Substantia nigra (tissue), 51 donors: ENCODE measurements at places on chromosomes 13 and 19.

DNA sequence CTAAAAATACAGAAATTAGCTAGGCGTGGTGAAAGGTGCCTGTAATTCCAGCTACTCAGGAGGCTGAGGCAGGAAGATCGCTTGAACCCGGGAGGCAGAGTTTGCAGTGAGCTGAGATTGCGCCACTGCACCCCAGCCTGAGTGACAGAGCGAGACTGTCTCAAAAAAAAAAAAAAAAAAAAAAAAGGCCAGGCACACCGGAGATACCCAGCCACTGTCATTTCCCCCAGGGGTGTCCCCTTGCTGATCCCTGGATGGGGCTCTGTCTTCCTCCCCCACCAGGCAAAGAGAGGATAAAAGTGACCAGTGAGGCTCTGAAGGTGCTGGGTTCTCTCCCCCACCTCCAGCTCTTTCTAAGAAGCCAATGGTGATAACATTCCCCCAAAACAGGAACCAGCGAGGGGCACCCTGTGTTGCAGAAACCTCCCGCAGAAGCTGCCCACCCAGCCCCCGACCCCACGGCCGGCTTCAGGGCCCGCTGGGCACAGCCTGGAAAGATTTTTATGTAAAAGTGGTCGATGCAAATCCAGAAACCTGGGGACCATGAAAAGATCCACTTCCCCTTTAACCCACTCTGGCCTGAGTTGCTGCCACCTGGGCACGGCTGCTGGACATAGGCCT lies 61.4 kb upstream of the KLF2 start:
- DNase-seq = no peak

DNA sequence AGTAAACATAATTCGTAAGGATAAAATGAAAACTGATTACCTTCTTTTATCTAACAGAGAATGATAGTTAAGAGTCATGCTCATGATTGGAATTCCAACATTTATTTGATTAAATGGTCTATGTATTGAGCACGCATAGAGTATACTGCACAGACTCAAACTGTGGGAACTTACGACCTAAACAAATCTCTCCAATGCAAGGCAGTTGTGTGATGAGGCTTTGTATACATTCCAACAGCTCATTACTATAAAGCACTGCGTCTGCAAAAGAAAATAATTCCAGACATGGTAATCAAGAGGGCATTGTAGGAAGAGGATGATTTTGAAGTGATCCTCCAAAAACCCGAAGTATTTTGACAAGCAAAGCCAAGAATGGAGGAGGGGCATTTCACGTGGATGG lies 169.5 kb downstream of the NUFIP1 start:
- no peak for DNase-seq

- DNase-seq = peak; percentile 22
Measured at GRCh38 chr13:101916775-101917474, 464.4 kb downstream of the ITGBL1 start.

DNA sequence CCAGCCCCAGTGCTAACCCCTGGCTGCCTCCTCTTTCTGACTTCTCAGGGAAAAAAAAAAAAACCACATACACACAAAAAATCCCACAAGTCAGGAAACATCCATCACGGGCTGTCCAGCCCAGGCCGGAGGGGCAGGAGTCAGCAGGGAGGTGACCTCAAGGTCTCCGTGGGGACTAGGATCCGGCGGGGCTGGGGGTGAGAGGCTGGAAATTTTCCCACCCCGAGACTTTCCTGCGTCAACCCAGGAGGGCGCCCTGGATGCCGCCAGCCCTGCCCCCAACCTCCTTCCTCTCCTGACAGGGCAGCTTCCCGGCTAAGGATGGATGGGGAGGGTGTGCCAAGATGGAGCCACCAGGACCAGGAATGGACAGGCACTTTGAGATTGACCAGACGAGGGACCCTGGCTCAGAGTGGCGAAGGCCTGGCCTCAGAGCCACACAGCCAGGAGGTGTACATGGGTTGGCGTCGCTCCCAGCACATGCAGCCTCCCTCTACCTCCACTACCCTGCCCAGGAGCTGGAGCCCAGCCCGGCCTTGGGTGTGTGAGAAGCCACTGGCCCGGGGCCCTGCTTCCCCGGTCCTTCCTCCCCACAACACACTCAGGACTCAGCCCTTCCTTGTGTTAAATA lies 33.3 kb downstream of the BLOC1S3 start:
- no peak for DNase-seq

- DNase-seq = no peak
Measured at GRCh38 chr13:112034846-112035245, 32.1 kb upstream of the SOX1 start.

GRCh38 chr13:29674532-29674931 lies 79.0 kb upstream of the SLC7A1 start:
- DNase-seq = no peak

GRCh38 chr19:55131421-55131820 lies 14.0 kb upstream of the PPP1R12C start:
- no peak for DNase-seq

DNA sequence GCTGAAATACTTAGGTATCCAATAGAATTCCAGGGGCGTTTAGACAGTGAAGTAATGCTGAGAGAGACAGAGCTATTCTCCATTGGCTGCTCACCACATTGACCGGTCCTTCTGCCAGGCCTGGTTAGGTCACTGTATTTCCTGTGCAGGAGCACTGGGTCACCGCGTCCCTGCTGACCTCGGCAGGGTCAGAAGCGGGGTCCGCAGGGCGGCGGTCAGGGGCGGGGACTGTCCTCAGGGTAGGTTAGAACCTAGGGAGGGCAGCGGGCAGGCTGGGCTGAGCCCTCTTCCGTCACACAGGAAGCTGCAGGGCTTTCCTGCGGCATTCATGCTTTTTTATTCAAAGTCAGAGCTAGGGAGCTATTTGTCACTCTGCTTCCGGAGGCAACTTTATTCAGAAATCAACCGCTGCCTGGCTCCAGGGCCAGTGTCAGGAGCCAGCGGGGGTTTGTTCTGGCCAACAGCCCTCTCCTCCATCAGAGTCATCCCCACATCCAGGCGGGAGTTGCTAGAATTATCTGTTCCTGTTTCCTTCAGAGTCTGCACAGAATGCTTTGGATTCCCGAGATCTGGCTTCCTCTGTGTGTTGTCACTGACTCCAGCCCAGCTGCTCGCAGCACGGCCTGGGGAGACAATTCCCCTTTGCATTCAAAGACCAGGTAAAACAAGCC lies 81.2 kb upstream of the WASF3 start:
- DNase-seq = no peak

DNA sequence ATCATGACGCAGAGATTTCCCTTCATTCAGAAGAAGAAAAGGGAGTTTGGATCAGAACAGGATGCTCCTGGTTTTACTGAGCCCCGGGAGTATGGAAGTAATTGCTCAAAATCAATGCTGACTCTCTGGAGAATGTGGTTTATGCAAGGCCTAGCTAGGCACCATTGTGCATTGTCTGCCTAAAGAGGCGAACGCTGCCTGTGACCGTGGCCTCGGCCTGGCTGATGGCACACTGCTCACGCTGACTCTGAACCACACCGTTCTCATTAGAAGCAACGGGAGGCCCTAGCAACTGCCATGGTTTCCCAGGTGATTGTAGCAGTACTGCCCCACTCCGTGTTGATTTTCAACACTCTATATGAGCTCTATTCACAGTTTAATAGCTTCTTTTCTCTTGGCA lies 41.7 kb upstream of the UBL3 start:
- peak; percentile 51 for DNase-seq

DNA sequence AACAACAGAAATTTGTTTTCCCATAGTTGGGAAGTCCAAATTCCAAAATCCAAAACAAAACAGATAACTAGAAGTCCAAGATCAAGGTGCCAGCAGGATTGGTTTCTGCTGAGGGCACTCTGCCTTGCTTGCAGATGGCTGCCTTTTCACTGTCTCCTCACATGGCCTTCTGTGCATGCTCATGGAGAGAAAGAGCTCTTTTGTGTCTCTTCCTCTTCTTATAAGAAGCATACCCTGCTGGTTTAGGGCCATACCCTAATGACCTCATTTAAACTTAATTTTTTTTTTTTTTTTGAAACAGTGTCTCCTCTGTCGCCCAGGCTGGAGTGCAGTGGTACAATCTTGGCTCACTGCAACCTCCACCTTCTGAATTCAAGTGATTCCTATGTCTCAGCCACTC lies 1974.1 kb upstream of the PCDH20 start:
- DNase-seq = no peak

DNA sequence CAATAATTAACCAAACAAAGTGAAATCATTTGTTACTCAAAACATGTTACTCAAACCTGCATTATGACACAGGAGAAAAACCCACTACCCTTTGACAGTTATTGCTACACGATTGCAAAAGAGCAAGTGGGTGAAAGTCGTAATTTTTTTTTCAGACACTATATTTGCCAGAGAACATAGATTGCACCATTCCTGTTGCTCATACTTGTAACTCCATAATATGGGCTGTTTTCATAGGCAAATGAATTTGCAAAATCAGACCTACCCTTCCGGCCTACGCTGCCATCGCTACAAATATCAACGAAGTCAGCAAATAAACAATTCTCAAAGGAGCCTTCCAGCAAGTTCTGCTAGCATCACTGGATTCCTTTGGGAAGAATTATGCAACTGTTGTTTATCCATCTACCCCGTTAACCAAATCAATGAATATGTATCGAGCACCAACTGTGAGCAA lies 396.5 kb downstream of the IRS2 start:
- no peak for DNase-seq

GRCh38 chr19:30679789-30680188 lies 307.6 kb downstream of the ZNF536 start:
- DNase-seq = no peak

GRCh38 chr13:39913339-39913738 lies 257.9 kb downstream of the COG6 start:
- no peak for DNase-seq

GRCh38 chr19:54873990-54874389 lies at the start of gene FCAR:
Gene FCAR (plus strand): TSS chr19:54874235. CDS start chr19:54874290, 55 bp downstream.
- DNase-seq = no peak

DNA sequence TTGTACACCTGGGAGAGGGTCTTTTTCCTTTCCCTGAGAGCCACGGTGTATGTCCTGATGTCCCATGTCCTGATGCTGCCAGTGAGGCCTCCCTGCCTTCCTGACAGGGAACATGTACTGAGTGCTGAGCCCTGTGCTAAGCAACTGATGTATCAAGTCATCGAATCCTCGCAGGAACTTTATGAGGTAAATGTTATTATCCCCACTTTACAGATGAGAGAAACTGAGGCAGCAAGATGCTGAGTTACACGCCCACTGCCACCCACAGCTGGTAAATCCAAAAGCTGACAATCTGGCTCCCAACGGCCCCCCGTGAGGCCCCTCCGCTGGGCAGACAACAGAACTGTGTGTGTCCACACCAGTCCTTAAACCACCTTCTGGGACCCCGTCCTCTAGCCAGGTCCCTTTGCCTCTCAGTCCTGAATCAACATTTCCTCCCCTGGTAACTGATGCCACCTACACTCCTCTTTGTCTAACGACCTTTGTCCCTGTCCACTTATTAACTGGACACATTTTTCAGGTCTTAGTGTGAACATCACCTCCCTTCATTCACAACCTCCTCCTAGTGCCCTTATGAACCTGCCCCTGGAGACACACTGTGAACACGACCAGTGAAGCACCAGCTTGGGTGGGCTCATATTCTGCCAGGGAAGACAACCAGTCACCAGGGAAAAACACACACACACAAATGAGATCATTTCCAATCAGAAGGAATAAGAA lies 5.4 kb upstream of the VSIG10L start:
- DNase-seq = no peak

DNA sequence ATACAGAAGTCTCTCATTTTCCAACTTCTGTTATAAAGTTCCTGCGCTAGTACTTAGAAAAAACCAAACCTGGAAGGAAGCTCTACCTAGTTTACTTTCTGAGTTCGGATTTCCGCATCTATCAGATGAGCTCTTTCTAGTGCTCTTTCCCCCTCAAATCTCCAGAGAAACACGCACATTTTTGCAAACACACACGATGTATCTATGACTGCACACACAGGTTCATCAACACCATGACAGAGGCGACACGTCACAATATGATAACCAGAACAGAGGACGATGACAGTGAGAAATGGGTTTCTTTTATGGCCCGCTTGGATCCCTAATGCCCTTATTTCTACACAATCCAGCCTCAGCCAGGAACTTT lies 629 bp upstream of the LRRC63 start:
- no peak for DNase-seq

- no peak for DNase-seq
Measured at GRCh38 chr13:47707414-47707813, 293.7 kb downstream of the SUCLA2 start.

- no peak for DNase-seq
Measured at GRCh38 chr19:10780368-10780767, 55.6 kb downstream of the TMED1 start.

DNA sequence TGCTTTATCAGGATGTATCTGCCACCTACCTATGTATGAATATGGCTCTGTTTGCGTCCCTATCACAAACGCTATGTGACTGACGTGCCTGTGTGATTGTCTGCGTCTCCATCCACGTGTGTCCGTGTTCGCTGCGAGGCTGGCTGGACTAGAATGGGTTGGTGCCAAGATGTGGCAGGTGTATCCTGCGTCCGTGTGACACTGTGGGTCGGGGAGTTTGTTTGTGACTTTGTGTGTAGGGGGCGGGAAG lies 6.7 kb upstream of the HOOK2 start:
- DNase-seq = no peak

GRCh38 chr19:5643060-5643459 lies 20.2 kb downstream of the SAFB start:
- no peak for DNase-seq

GRCh38 chr13:96248103-96248502 lies 158.2 kb downstream of the HS6ST3 start:
- no peak for DNase-seq

DNA sequence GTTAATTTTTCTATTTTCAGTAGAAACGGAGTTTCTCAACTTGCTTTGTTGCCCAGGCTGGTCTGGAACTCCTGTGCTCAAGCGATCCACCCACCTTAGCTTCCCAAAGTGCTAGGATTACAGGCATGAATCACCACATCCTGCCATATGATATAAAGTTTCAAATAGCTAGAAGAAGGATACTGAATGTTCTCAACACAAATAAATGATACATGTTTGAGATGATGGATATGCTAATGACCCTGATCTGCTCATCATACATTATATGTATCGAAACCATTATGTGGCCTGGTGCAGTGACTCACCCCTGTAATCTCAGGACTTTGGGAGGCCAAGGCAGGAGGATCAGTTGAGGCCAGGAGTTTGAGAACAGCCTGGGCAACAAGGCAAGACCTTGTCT lies 11.5 kb downstream of the CIB3 start:
- no peak for DNase-seq

- no peak for DNase-seq
Measured at GRCh38 chr13:27259831-27260230, 8.5 kb downstream of the RPL21 start.

DNA sequence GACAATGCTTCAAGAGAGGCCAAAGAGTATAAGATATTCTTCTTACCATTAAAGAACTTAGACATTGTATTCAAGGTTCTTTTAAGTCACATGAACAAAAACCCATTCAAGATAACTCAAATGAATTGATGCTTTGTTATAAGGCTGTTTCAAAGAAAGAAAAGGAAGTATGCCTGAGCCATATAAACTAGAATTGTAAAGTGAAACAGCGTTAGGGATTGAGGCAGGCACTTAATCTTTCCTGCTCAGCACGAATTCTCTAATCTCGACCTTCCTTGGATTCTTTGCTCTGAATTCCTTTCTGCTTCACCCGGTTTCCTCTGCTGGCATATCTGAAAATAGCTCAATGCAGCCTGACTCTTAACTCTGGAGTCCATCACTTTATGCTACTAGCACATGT lies 595.4 kb downstream of the DIAPH3 start:
- DNase-seq = no peak
